ENCODE measurements at places on chromosomes 7 and 10. TPM values are rescaled to one million over a fixed set of nuclear protein-coding genes. Genes with fewer than 3 reads are reported as not detected.

Gene NUTM2E
- total RNA-seq, result under 0.01 TPM

Gene PTF1A
- not detected for total RNA-seq

Gene NEUROD6
- total RNA-seq, result not detected

Gene ASZ1
- not detected for total RNA-seq

Gene DGKB
- 0.58 TPM for total RNA-seq

Gene OR2A1
- under 0.01 TPM for total RNA-seq

Gene SPDYE16
- not detected for total RNA-seq

Gene CAV2
- 229 TPM for total RNA-seq

Gene UPK3B
- not detected for total RNA-seq

Gene NPC1L1
- total RNA-seq, result under 0.01 TPM

Gene INHBA
- 47.5 TPM for total RNA-seq

Data from regular cardiac myocyte (primary cell).